ENCODE measurements at places on chromosomes 13 and 19.
A peak's percentile ranks its signal among the peaks of the same experiment; 100 is the strongest.

GRCh38 chr13:97630725-97631124, 196.8 kb downstream of the RAP2A start:
- DNase-seq: no peak

DNA sequence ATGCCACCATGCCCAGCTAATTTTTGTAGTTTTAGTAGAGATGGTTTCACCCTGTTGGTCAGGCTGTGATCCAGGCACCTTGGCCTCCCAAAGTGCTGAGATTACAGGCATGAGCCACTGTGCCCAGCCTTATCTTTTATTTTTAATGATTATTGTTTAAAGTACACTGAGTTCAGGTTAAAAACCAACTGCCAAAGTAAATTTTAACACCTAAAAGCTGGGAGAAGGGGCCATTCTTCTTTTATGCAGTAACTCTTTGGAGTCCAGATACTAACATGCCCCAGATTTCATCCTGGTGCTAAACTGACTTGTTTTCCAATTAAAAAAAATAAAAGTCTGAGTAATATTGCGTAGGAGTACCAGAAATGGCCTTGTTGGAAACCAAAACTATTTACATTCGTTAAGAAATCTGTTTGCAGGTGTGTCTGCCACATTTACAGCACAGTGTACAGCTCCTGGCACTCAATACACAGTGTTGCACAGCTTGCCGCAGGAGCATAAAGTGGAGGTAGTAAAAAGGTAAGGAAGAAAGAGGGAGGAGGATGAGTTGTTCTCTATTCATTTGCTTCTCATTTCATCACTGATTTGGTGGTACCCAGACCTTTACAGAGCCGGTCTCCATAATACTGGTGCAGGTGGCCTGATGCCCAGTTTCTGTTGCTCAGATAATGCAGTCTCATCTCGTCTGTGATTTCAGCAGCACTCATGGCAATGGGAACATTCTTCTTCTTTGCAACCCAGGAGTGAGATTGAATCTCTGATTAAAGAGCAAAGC, 108.9 kb downstream of the PCCA start:
- no peak for DNase-seq

DNA sequence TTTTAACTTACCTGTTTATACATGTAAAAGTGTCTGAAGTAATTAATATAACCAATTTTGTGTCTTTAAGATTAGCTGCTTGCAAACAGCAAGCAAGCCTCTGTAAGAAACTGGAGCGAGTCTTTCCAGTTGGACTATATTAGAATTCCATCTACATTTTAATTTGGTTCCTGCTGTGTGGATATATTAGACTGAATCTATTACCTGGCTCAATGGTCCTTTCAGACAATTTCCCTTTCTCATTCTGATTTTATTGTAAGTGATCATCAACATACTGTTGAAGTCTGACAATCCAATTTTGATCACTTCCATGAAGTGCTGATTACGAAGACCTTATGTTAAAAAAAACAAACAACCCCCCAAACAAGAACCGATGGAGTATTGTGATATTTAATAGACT, 72.3 kb downstream of the GPC5 start:
- no peak for DNase-seq

DNA sequence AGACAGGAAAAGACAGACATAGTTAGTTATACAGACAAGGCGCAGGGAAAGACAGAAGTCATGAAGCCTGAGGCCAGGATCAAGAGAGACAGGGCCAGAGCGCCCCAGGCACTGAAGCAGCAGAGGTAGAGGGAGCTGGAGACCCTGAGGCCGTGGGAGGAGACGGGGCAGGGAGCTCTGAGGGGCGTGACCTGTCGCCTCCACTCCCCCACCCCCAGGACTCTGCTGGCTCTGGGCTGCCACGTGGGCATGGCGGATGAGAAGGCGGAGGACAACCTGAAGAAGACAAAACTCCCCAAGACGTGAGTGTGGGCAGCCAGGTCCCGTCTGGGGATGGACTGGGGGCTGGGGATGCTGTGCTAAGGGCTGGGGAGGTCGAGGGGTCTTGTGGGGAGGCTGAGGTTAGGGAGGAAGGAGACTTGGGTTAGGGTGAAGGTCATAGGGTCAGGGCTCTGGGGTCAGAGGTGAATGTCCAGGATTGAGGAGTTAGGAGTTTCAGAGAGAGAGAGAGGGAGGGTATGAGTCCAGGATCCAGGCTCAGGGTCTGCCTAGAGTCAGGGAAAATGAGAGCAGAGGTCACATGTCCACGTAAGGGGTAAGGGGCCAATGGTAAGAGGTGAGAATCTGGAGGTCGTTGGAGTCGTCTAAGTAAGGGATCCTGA, 31.1 kb downstream of the RYR1 start:
- no peak for DNase-seq

DNA sequence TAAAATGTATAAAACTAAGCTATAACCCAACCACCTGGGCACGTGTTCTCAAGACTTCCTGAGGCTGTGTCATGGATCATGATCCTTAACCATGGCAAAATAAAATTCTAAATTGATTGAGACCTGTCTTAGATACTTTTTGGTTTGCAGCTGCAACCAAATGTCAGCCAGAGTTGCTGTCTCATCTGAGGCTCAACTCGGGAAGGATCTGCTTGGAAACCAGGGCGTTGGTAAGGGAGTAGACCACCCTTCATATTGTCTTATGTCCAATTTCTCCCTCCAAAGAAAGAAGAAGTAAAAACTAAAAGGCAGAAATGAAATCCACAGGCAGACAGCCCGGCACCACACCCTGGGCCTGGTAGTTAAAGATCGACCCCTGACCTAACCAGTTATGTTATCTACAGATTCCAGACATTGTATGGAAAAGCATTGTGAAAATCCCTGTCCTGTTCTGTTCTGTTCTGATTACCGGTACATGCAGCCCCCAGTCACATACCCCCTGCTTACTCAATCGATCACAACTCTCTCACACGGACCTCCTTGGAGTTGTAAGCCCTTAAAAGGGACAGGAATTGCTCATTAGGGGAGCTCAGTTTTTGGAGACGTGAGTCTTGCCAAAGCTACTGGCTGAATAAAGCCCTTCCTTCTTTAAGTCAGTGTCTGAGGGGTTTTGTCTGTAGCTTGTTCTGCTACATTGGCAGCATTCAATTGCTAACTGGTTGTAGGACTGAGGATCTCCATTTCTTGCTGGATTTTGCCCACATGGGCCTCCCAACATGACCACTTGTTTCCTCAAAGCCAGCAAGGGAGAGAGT, 22.9 kb upstream of the IGSF23 start:
- no peak for DNase-seq

DNA sequence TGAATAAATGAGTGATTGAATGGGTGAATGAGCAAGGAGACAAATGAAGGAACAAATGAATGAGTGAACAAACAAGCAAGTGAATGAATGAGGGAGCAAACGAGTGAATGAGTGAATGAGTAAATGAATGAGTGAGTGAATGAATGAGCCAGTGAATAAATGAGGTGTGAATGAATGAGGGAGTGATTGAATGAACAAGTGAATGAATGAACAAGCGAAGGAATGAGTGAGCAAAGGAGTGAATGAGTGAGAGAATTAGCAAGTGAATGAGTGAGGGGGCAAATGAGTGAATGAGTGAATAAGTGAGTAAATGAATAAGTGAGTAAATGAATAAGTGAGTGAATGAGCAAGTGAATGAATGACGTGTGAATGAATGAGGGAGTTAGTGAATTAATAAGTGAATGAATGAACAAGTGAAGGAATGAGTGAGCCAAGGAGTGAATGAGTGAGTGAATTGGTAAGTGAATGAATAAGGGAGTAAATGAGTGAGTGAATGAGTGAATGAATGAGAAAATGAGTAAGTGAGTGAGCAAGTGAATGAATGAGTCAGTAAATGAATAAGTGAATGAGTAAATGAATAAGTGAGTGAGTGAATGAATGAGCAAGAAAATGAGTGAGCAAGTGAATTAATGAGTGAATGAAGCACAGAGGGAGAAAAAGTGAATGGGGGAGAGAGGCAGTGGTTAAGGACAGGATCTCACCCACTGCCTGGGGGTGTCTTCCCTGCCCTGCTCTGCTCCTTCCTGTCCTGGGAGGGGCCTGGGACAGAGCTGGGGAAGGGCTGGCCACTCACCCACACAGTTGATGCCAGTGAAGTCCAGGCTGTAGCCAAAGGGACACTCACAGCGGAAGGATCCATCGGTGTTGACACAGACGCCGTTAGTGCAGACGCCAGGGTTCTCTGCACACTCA, 36.4 kb downstream of the CCL25 start:
- no peak for DNase-seq

- DNase-seq: no peak
Observed at GRCh38 chr13:66830940-66831716, 399.0 kb downstream of the PCDH9 start.

- DNase-seq: no peak
Observed at GRCh38 chr13:110134801-110135200, 172.2 kb downstream of the COL4A1 start.

GRCh38 chr19:29372091-29372415, 153.7 kb upstream of the VSTM2B start:
- no peak for DNase-seq

DNA sequence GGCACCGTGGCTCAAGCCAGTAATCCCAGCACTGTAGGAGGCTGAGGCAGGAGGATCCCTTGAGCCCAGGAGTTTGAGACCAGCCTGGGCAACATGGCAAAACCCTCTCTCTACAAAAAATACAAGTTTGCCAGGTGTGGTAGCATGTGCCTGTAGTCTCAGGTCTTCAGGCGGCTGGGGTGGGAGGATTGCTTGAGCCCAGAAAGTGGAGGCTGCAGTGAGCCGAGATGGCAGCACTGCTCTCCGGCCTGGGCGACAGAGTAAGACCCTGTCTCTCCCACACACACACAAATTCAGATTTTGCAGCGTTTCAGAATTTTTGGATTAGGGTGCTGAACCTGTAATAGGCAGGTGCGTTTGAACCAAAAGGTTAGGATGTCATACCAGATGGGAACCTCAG, 2.2 kb downstream of the RPS11 start:
- DNase-seq: no peak

- no peak for DNase-seq
Observed at GRCh38 chr13:29453617-29454011, 141.9 kb downstream of the SLC7A1 start.

GRCh38 chr13:87820241-87820640, 149.1 kb downstream of the SLITRK5 start:
- DNase-seq: no peak

GRCh38 chr13:50940509-50940908, 30.9 kb downstream of the RNASEH2B start:
- no peak for DNase-seq

DNA sequence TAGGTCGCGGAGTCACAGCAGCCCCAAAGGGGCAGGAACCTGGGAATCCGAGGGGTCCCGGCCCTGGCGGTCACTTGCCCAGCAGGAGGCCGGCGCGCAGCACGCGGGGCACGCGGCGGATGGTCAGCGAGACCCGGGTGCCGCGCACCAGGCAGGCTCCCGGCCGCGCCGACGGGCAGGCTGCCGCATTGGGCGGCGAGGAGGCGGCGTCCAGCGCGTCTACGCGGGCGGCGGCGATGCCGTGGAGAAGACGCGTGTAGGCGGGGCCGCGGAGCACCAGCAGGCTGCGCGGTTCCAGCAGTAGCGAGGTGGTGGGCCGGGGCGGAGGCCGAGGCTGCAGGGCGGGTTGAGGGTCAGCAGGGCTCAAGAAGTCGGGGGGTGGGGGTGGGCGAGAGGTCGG, 607 bp upstream of the SYNE4 start:
- DNase-seq: no peak

- no peak for DNase-seq
Observed at GRCh38 chr13:99063952-99064351, 86.1 kb upstream of the DOCK9 start.

GRCh38 chr13:24629320-24629719, 50.9 kb upstream of the ATP12A start:
- no peak for DNase-seq

DNA sequence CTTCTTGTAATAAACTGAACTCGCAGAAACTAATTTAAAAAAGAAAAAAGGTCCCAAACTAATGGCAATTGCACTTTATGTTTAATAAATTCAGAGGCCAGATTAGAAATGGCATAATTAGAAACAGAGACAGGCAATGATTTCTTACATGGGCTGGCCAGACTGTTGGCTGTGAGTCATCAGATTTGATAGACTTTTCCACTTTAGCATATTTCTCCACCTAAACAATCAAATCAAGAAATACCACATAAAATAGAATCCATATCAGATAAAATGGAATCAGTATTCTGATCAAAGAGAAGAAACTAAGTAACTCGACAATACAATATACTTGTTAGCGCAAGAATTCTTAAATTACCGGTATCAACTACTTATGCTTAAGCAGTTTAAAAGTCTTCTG, 29.0 kb downstream of the EXOSC8 start:
- no peak for DNase-seq

- DNase-seq: no peak
Observed at GRCh38 chr13:25371158-25371874, 458 bp upstream of the ATP8A2 start.

- no peak for DNase-seq
Observed at GRCh38 chr13:19910336-19911072, 47.1 kb upstream of the ZMYM5 start.

GRCh38 chr19:29927944-29928625, 14.0 kb upstream of the URI1 start:
- no peak for DNase-seq

DNA sequence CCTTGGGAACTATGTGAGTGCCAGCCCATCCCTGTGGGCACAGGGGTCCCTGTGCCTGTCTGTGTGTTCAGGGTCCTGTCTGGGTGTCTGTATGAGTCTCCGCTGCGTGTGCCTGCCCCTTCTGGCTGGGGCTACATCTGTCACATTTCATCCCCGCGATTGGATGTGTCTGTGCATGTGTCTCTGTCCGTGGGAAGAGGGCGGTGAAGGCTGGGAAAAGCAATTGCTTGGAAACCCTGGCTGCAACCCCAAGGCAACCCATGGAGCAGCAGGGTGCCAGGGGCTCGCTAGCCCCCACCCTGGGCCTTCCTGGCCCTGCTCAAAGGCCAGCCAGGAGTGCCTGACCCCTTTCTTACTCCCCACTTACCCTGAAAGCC, 1.4 kb downstream of the MAG start:
- DNase-seq: no peak

DNA sequence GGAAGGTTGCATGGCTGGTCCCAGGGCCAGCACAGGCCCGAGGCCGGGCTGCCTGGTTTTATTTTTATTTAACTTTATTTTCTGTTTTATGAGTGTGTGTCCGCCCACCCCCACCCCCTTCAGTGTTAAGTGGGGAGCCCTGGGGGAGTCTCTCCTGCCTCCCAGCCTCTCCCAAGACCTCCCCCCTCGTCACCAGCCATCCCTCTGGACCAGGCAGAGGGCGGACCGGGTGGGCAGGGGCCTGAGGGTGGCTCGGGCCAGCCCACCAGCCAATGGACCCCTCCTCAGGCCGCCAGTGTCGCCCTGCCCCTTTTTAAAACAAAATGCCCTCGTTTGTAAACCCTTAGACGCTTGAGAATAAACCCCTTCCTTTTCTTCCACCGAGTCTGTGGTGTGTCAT, 531 bp upstream of the TGFBR3L start:
- DNase-seq: no peak

- no peak for DNase-seq
Observed at GRCh38 chr13:21413013-21413412, 46.1 kb downstream of the ZDHHC20 start.

GRCh38 chr13:32381539-32381938, 46.4 kb downstream of the N4BP2L1 start:
- no peak for DNase-seq

GRCh38 chr13:109494925-109495369, 291.4 kb downstream of the IRS2 start:
- no peak for DNase-seq

GRCh38 chr19:41351339-41352245, 2.1 kb downstream of the TGFB1 start:
- DNase-seq: peak; percentile 70
